ENCODE measurements at places on chromosomes 2 and 18. TPM values are rescaled to one million over a fixed set of nuclear protein-coding genes. Genes with fewer than 3 reads are reported as not detected.
A peak's percentile ranks its signal among the peaks of the same experiment; 100 is the strongest.

DNA sequence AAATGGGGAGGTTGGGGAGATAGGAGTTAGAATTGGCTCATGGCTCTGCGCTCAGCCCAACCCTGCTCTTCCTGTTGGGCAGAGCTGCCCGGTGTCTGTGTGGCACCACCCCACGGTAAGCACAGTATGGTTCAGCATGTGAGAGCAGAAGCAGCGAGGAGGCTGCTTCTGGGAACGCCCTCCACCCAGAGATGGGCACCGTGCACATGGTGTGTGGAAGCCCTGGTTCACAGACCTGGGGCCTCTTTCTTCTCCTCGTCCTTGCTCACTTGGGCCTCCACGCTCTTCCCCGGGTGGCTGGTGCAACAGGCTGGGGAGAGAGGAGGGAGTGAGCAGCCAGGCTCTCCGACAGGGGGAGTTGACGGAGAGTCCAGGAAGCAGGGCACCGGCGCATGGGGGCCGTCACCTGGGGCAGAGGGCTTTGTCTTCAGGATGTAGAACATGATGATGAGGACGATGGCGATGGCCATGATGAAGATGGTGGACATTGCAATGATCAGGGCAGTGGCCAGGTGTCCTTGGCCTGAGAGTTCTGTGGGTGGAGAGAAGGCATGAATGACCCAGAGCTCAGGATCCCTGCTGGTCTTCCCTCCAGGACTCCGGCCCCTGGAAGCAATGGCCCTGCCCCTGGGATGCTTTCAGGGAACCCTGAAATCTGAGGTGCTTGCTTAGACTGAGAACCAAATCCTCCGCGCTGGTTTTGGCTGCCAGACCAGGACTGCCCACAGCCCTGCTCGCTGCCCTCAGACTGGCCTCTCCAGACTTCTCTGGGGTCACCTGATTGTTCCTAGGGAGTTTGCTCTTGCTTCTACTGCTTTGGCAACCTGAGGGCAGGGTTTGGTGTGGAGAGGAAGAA lies 78.3 kb downstream of the EDAR start:
- no peak for DNase-seq
- H3K4me3 ChIP-seq = no peak overlapping the region
- peaks cover 11% of the 10 kb centered on the region for H3K36me3 ChIP-seq
- H3K27ac ChIP-seq = no peak overlapping the region
- H3K4me1 ChIP-seq = no peaks in the 10 kb centered on the region
- H3K27me3 ChIP-seq = no peaks in the 10 kb centered on the region

DNA sequence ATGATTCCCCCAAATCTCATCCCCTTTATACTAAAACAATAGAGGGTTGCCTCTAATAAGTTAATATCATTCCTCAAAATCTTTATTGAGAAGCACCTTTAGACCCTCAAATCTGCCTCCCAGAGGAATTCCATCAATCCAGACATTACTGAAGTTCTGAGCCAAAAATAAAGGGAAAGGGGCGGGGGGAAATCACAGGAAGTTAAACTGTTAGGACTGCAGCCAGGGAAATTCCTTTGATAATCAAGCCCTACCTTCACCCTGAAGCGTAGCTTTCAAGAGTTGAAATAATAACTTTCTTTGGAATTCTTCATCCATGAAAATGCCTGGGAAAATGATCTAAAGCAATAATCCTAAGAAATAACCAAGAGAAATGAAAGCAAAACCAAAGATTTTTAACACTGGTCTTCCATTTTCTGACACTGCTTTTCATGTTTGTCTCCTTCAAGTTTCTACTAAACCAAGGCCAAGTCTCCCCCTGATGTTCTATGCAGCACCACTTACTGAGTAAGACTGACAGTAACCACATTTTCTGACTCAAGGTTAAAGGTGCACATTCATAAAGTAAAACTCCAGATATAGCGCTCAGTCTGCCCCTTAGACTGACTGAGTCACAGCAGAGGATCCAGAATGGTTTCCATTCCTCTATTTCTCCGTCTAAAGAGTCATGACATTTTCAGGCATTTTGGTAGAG lies 78.2 kb downstream of the TCF4 start:
- H3K27me3 ChIP-seq = no peaks in the 10 kb centered on the region
- no peak for DNase-seq
- H3K4me3 ChIP-seq = no peak overlapping the region
- no peak overlapping the region for H3K27ac ChIP-seq
- H3K36me3 ChIP-seq = no peaks in the 10 kb centered on the region

GRCh38 chr2:55175254-55176093 lies 56.6 kb downstream of the CLHC1 start:
- no peaks in the 10 kb centered on the region for H3K36me3 ChIP-seq
- no peaks in the 10 kb centered on the region for H3K4me1 ChIP-seq
- no peak for DNase-seq
- H3K27ac ChIP-seq = no peak overlapping the region

DNA sequence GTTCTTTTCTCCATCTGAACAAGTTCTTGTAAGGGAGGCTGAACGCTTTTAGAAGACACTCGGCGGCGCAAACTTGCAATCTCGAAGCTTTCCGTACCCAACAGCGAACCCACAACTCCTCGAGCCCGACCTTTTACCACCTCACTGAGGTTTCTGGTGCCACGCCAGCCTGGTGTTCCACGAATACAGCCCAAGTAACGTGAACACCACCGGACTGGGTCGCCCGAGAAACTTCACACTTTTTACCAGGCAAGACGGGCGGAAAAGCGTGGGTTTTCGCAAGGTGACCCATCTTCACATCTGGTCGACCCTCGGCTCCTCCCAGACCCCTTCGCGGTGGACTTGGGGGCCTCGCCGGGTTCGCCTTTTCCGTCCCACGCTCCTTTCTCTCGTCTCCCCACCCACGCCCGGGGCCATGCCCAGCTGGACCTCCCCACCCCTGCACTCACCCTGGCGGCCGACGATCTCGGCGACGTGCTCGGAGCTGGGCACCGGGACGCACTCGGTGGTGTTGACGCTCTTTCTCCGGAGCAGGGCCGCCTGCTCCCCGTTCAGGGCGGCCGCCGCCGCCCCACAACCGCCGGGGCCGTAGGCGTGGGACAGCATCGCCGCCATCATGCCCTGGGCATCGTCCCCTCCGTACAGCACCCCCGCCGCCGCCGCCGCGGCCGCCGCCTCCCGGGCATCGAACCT lies 1.2 kb downstream of the MEX3C start:
- H3K4me1 ChIP-seq = peaks cover 20% of the 10 kb centered on the region
- H3K36me3 ChIP-seq = no peaks in the 10 kb centered on the region
- peak; percentile 58 for DNase-seq
- no peaks in the 10 kb centered on the region for H3K27me3 ChIP-seq

- no peaks in the 10 kb centered on the region for H3K4me1 ChIP-seq
- no peak overlapping the region for H3K27ac ChIP-seq
- no peak for DNase-seq
- H3K36me3 ChIP-seq = no peaks in the 10 kb centered on the region
- H3K4me3 ChIP-seq = no peak overlapping the region
- no peaks in the 10 kb centered on the region for H3K27me3 ChIP-seq
Observed at GRCh38 chr2:39697454-39697853, 31.7 kb downstream of the TMEM178A start.

DNA sequence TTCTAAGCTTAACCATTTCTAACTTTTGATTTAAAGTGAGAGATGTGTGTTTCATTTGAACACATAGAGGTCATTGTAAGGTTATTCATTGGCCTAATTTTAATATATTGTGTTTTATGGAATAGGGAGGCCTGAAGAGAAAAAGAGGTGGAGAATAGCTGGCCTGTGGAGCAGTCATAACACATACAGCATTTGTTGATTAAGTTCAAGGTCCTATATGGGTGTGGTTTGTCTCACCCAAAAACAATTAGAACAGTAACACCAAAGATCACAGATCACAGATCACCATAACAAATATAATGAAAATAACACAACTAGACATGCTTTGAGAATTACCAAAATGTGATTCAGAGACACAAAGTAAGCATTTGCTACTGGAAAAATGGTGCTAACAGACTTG lies 252.4 kb upstream of the SPOPL start:
- H3K4me3 ChIP-seq = no peak overlapping the region
- H3K27me3 ChIP-seq = no peaks in the 10 kb centered on the region
- H3K36me3 ChIP-seq = no peaks in the 10 kb centered on the region
- no peak overlapping the region for H3K27ac ChIP-seq
- no peaks in the 10 kb centered on the region for H3K4me1 ChIP-seq

DNA sequence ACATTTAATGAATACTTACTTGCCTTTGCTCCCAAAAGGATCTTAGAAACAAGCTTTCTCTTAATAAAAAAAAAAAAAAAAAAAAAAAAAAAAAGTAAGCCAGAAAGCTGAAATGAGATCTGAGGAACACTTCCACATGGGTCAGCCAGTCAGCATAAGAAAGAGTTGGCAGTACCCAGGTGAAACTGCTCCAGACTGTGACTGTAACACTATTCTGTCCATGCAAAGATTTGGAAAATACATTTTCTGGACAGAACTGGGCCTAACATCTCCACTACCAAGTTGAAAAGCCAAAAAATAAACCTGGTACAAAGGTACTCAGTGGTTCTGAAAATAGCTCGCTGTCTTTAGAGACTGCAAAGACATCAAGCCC lies 135.7 kb downstream of the THADA start:
- no peaks in the 10 kb centered on the region for H3K36me3 ChIP-seq
- no peaks in the 10 kb centered on the region for H3K27me3 ChIP-seq
- H3K4me1 ChIP-seq = no peaks in the 10 kb centered on the region
- no peak overlapping the region for H3K27ac ChIP-seq

The CCDC85A gene
- not detected for total RNA-seq

- H3K27ac ChIP-seq = no peak overlapping the region
- no peaks in the 10 kb centered on the region for H3K4me1 ChIP-seq
- no peak overlapping the region for H3K4me3 ChIP-seq
- no peak for DNase-seq
- no peaks in the 10 kb centered on the region for H3K27me3 ChIP-seq
- H3K36me3 ChIP-seq = no peaks in the 10 kb centered on the region
Observed at GRCh38 chr2:179524809-179525339, 260.2 kb upstream of the SESTD1 start.

The POTEC gene
- total RNA-seq = not detected

GRCh38 chr2:167692191-167692590 lies 555.2 kb downstream of the STK39 start:
- H3K36me3 ChIP-seq = no peaks in the 10 kb centered on the region
- H3K27me3 ChIP-seq = no peaks in the 10 kb centered on the region
- no peaks in the 10 kb centered on the region for H3K4me1 ChIP-seq
- DNase-seq = no peak
- H3K4me3 ChIP-seq = no peak overlapping the region

- no peaks in the 10 kb centered on the region for H3K4me1 ChIP-seq
- no peak overlapping the region for H3K27ac ChIP-seq
- no peaks in the 10 kb centered on the region for H3K27me3 ChIP-seq
- no peaks in the 10 kb centered on the region for H3K36me3 ChIP-seq
- H3K4me3 ChIP-seq = no peak overlapping the region
Observed at GRCh38 chr18:35019933-35020332, 21.3 kb upstream of the MAPRE2 start.

DNA sequence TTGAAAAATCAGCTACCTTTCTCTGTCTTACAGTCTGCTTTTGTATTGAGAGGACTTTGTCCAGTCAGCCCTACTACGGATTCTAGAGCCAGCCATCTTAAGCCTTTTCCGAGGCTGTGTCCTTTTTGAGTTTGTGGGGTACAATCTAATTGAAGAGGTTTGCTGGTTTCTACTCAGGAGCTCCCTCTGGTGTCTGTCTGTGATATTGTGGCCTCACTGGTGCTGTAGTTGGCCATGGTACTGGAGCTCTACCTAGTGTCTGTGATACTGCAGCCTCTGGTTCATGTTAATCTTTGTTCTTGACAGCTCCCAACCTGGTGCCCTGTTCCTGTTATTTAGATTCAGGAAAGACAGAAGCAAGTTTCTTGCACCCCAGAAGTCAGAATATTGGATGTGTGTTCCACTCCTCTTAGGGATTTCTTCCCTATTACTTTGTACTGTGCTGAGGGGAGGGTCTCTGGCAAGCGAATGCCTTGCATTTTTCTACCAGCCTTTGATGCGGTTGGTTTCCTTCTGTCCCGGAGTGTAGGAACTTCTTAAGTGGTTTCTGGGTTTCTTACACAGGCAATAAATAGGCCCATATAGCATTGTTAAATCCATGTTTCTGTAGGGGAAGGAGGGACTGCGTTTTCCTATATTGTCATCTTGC lies 78.5 kb downstream of the ACSL3 start:
- peaks cover 14% of the 10 kb centered on the region for H3K36me3 ChIP-seq
- no peaks in the 10 kb centered on the region for H3K27me3 ChIP-seq
- H3K4me3 ChIP-seq = no peak overlapping the region

DNA sequence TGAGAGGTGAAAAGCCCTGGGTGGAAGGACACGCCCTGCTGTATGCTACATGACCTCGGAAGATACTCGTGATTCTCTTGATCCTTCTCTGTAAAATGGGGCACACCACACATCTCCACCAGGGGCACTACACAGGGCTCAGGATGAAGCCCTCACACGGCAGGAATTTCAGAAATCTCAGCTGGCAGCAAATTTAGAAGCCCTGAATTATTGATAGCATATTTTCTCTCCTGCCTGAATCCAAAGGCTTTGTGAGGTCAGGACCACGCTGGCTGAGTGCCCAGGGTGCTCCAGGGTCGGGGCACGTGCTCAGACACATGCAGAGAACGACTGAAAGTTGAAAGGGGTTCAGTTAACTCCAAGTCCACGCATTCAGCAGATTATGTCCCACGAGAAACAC lies 42.1 kb upstream of the GALR1 start:
- H3K36me3 ChIP-seq = no peaks in the 10 kb centered on the region
- H3K4me3 ChIP-seq = no peak overlapping the region
- peaks cover 33% of the 10 kb centered on the region for H3K4me1 ChIP-seq
- peak; percentile 59 for DNase-seq

DNA sequence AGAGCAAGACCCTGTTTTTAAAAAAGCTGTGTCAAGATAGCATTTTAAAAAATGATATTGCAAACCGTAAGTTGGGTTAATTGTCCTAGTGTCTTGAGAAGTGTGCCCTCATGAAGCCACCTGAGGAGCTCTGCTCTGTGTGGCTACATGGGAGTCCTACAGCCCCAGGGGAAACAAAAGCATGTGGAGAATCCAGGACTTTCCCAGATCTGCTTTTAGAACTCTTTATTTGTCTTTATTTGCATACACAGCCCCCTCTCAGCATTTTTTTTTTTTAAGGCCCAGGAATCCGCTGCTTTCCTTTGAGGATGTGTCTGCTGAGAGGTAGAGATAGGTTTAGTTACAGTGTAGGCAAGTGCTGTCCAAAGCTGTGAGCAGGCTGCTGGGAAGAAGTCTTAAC lies 219.2 kb downstream of the FHOD3 start:
- H3K36me3 ChIP-seq = no peaks in the 10 kb centered on the region
- no peak overlapping the region for H3K4me3 ChIP-seq
- H3K27me3 ChIP-seq = peaks cover 9% of the 10 kb centered on the region
- H3K4me1 ChIP-seq = no peaks in the 10 kb centered on the region

The DCDC2C gene
- total RNA-seq = not detected

GRCh38 chr2:182914852-182915251 lies 48.4 kb upstream of the FRZB start:
- H3K27me3 ChIP-seq = no peaks in the 10 kb centered on the region
- H3K27ac ChIP-seq = no peak overlapping the region
- no peak for DNase-seq

The KLHL41 gene
- total RNA-seq = not detected

Data from CD4-positive, alpha-beta T cell (primary cell).